ENCODE measurements at places on chromosomes 1 and 21.

- DNase-seq, result no peak
Observed at GRCh38 chr1:214135886-214136285, 145.1 kb upstream of the SMYD2 start.

GRCh38 chr1:158179301-158180041 is 1.2 kb upstream of the CD1D start:
- no peak for DNase-seq

DNA sequence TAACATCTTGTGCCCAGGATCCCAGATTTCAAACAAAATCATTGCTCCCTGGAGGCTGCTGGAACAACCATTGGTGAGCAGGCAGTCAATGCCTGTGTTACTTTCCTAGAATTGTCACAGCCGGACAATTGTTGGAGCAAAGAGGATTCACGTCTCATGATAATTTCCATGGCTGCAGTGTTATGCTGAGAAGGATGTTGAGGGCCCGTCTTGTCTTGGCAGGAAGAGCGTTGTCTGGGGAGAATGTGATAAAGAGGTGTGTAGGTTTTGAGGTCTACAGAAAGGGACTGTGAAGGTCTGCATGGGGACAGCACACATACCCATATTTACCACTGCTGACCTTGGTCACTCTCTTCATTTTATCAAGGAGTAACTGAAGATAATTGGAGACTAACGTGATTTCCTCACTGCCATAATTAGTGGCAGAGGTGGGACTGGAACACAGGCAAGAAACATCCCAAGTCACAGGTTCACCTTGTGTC is 6.3 kb downstream of the MECR start:
- DNase-seq, result no peak

DNA sequence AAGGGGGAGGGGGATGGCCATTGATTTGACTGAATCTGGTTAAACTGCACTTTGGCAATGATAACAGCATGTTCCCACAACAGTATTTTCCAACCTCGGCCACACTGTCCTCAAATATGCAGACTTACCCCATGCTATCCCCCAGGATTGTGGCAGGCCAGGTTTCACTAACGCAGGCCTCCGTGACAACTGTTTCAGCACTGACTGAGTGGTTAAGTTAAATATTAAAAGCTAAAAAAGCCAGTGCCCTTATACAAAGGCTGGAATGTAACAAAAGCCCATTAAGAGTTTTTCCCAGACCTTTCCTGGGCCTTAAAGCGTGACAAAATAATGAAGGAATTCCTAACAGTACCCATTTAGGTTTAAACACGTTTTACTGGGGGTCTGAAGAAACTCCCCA is 202.9 kb downstream of the USP25 start:
- DNase-seq, result no peak

DNA sequence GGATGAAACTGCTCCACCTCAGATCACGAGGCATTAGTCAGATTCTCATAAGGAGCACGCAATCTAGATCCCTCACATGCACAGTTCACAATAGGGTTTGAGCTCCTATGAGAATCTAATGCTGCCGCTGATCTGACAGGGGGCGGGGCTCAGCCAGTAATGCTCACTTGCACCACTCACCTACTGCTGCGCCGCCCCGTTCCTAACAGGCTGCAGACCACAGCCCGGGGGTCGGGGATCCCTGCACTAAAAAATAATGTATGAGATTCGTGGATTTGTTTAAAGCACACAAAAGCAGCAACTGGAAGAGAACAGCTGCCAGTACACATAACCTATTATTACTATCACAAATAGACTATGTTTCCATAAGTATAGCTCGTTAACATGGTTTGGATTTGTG is 72.9 kb downstream of the HLCS start:
- no peak for DNase-seq

- DNase-seq, result no peak
Observed at GRCh38 chr1:196361112-196361714, 247.0 kb downstream of the KCNT2 start.

DNA sequence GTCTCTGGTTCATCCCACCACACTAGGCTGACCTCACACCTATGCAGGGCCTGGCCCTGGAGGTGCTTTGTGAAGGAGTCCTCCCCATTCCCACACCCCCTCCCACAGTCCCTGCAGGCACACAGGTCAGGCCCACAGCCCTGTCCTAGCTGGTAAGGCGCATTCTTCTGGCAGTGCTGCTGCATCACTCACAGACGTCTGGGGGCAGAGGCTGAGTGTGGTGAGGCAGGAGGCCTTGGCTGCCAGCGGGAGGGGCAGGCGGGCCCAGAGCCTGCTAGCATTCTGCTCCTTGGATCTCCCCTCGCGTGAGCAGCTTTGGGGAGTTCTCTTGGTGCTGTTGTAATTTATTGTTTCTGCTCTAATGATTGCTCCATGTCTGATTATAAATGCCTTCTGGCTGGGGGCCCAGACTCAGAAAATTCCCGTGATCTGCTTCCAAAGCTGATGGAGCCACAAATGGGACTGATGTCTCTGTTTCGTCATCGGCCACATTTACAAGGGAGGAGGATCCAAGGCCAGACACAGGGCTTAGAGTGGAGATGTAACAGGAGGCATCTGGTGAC is 62.9 kb downstream of the TRABD2B start:
- no peak for DNase-seq

GRCh38 chr21:36065497-36066036 is 4.3 kb upstream of the CBR1 start:
- peak; percentile 28 for DNase-seq

- DNase-seq, result peak; percentile 71
Observed at GRCh38 chr1:182629499-182630096, 25.4 kb upstream of the RGS16 start.

DNA sequence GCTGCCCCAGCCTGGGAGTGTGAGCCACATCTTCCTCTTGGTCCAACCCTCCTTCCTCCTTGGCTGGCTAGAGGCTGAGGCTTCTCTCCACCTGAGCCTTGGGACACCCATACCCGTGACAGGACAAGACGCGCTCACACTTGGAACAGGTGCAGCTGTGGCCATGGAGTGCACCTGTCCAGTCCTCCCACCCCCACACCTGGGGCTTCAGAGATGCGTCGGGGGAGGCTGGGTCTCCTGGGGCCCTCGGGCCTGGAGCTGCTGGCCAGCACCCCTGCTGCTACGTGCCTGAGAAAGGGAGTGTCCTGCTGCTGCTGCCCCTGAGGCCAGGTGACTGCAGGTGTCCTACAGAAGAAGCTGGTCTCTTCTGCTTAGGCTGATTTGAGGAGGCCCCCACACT is 37.0 kb upstream of the TMEM52 start:
- no peak for DNase-seq

GRCh38 chr21:35619184-35619583 is 441.1 kb downstream of the SETD4 start:
- DNase-seq, result no peak

- no peak for DNase-seq
Observed at GRCh38 chr1:212916481-212917133, 33.7 kb upstream of the VASH2 start.

DNA sequence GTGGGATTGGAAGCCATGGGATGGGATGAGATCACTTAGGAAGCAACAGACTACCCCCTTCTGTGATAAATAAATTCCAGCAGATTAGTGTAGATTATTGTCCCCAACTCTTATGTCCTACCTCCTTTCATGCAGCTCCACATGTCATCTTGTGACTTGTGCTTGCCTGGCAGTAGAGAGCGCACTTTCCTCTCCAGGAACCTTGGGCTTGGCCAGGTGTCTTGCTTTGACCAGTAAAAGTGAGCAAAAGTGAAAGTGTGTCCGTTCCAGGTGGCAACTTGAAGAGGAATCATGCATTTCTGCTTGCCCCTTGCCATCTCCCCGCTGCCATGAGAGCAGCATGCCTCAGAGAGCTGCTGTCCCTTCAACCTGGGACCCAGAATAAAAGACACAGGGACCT is 122.9 kb upstream of the ERG start:
- no peak for DNase-seq

DNA sequence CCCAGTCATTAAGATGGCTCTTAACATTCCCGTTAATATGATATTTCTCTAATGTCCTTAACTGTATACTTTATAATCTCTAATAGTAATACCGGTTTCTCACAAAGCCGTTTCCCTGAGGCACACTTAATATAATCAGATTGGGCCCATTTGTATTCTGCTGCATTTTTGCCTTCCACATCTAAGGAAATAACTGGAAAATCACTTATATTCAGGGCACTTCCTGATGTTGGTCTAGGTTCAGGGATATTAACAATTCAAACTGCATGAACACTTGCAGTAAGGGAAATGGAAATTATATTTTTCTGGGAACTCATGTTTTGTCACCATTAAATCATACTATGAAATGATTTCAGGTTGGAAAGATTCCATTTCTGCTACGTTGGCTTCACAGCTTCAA is 119.8 kb downstream of the TPR start:
- DNase-seq, result no peak

DNA sequence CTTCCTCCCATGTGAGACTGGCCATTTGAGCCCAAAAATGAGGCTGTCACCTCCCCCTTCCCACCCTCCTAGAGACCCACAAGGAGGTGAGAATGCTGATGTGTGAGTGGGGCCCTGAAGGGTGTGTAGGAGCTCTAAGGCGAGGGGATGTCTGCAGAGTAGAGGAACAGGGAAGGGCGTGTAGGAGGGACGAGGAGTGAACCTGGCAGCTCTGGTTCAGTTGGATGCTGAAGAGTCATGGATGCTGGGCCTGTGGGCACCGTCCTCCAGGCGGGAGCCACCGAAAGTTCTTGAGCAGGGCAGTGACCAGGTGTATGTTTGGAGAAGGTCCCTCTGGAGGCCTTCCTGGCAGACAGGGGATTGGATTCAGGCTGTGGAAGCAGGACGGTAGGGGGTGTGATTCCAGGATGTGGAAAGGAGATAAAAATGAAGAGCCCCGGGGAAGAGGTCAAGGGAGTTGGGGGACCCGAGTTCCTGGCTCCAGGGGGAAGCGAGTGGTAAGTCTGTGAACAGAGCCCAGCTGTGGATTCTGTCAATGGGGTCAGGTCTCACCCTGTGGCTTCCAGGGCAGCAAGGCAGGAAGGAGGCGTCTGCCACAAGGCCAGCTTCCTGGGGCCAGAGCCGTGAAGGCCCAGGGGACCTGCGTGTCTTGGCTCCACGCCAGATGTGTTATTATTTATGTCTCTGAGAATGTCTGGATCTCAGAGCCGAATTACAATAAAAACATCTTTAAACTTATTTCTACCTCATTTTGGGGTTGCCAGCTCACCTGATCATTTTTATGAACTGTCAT is 7.9 kb downstream of the SAMD11 start:
- no peak for DNase-seq

- no peak for DNase-seq
Observed at GRCh38 chr1:110706621-110707020, 31.9 kb upstream of the KCNA3 start.

- DNase-seq, result peak; percentile 36
Observed at GRCh38 chr1:203558064-203558760, 64.3 kb downstream of the OPTC start.

DNA sequence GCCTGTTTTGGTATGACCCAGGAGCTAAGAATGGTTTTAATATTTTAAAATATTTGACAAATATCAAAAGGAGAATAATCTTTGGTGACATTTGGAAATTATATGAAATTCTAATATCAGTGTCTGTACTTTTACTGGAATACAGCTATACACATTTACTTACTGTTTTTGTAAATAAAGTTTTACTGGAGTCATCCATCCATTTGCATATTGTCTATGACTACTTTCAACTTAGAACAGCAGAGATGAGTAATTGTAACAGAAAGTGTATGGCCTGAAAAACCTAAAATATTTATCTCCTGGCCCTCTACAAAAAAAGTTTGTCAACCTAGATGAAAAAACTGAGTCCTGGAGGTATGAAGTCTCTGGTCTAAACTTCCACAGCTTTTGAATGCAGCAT is 5.8 kb upstream of the MAP3K7CL start:
- DNase-seq, result no peak

DNA sequence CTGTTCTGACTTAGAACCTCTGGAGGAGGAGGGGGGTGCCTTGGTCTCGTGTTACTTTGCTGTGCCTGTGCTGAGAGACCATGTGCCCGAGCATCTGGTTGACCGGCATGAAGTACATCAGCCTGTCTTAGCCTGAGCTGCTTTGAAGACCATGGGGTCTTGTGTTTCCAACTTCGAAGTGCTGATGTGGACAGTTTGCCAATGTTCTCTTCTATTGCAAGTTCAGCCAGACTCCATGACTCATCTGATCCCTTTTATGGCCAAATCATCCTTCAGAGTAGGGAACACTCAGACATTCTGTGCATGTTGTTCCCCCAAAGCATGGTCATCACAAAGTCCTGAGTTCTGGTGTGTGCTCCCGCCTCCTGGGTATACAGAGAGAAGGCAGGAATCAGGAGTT is 6.0 kb upstream of the PLA2G2C start:
- no peak for DNase-seq

- DNase-seq, result no peak
Observed at GRCh38 chr1:32775640-32776337, 41.4 kb downstream of the YARS1 start.

DNA sequence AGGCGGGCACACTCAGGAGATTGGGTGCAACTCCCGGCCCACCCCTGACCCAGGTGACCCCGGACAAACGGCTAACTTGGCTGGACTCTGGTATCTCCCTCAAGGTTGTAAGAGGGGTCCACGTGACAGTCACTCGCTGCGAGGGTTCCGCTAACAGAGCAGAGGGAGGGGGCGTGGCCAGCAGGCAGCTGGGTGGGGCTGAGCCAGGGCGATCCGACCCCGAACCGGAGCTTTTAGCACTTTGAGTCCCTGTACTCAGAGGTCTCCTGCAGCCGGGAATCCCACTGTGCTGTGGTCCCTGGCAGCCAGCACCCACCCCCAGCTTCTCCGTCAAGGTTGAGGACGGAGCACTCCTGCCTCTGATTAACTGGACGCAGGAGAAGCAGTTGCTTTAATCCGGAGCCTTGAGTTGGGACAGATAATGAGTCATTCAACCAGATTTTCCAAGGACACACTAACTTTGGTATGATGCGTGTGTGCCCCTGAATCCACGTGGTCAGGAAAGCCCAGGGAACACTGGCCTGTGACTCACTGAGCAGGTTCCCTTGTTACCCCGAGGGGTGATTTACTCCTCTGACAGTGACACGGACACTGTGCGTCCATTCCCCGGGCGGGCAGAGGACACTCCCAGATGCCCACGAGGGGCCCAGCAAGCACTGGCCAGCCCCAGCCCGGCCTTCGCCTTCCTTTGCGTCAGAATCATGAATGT is 16.8 kb downstream of the TRPM2 start:
- no peak for DNase-seq

DNA sequence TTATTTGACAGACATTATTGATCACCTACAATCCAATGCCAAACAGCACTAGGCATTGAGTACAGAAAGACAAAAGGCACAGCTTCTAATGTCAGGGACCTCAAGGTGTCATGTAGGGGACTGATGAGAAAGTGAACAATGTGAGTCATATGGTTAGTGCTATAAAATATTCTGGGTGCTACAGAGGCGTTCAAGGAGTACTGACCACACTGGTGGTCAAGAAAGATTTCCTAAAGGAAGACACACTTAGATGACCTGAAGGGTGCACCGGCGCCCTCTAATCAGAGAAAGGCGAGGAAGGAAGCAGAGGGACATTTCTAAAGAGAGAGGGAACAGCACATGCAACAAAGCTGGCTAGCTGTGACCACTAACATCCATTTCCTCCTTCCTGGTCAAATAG is 64.9 kb upstream of the F3 start:
- DNase-seq, result no peak

- no peak for DNase-seq
Observed at GRCh38 chr1:107493111-107493716, 352.4 kb downstream of the NTNG1 start.
